ENCODE measurements at places on chromosomes 5 and 9.

DNA sequence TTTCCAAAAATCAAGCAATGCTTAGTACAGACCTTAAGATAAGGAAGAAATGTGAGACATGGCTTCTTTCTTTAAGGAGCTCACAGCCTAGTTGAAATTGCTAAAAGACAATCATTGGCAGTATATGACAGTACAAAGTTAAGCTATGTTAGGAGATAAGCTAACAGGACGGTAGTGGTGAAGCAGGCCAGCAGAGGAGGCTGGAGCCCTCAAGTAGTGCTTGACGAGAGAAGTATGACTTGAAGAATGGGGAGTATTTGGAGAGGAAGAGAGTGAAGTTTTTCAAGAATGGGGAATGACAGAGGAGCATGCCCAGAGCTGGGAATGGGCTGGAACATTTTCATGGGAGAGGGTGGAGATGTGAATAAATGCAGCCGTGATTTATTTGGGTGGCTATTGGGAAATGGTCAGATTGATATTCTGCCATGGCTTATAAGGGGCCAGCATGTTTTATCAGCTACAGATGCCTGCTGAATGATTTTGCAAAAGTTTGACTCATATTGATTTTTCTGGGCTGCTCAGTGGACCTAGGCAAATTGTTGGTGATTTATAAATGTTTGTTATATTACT lies 43.7 kb downstream of the LURAP1L start:
- no peak for DNase-seq

- DNase-seq, result no peak
These were observed 116.1 kb upstream of the TNC start for GRCh38 chr9:115234094-115234493.

DNA sequence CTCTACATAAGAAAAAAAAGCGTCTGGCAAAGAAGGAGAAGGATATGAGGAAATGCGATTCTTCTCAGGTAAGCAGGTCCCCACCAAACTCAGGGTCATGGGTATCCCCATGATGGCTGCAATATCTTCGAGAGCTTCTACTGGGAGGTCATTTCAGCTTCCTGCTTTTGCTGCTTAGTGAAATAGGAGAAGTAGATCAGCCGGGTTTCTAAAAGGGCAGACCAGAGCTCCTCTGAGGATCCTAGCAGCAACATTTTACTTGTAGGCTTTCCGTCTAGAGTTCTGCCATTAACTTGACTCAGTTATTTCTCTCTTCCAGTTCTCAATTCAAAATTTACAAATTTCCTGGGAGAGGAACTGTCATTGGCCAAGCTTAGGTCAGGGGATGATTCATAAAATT lies 134.7 kb downstream of the DPYSL3 start:
- no peak for DNase-seq

GRCh38 chr5:76710991-76711390 lies 4.9 kb upstream of the F2R start:
- DNase-seq, result no peak

- no peak for DNase-seq
These were observed 754 bp downstream of the DCAF12 start for GRCh38 chr9:34125681-34126206.

- DNase-seq, result no peak
These were observed 2.5 kb downstream of the CENPP start for GRCh38 chr9:92328225-92328624.

DNA sequence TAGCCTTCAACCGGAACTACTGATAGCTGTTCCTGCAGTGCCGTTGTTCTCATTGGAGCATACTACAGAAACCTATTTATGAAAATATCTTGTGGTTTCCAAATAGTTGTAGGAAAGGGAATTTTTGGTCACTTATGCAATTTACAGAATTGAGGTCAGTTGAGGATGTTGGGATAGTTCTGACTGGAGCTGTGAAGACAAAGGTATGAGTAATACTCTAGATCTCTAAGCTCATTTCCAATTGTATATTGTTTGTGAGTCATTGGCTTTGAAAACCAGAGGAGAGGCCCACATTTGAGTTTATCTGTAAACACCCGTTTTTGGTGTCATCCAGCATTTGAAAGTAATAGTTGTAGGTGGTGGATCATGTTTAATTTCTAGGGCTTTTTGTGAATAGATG lies 561.3 kb upstream of the WWC1 start:
- DNase-seq, result no peak

DNA sequence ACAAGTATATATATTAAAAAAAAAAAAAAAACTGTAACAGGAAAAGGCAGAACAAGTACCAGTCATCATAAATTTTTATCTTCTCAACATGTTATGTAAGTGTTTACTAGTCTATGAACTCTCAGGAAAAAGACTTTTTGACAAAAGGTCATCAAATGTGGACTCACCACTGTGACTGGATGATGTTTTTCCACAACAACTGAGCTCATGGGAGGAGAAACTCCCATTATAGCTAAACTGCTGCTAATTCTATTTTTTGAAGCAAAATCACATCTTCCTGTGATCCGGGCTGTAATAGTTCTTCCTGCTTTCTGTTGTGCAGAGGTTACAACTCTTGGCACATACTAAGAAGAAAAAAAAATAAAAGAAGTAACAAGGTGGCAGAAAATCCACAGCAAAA lies 39.6 kb downstream of the POC5 start:
- DNase-seq, result no peak

GRCh38 chr5:107598958-107599357 lies 71.8 kb downstream of the EFNA5 start:
- no peak for DNase-seq

DNA sequence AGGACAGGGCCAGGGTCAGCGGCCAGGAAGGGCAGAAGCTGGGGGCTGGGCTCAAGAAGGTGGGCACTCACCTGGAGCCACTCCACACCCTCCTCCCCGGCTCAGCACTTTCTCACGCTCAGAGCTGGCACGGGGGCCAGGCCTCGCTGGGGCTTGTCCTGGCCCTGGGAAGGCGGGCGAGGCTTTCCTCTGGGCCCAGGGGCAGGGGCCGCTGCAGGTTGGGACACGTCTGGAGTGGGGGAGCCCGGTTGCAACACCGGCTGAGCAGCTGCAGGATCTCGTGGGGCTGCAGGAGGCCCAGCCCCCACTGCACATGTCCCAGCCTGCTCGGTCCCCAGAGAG lies 38.9 kb upstream of the EGFL7 start:
- DNase-seq, result no peak

- DNase-seq, result no peak
These were observed 95.5 kb upstream of the ERBIN start for GRCh38 chr5:65830856-65831255.

DNA sequence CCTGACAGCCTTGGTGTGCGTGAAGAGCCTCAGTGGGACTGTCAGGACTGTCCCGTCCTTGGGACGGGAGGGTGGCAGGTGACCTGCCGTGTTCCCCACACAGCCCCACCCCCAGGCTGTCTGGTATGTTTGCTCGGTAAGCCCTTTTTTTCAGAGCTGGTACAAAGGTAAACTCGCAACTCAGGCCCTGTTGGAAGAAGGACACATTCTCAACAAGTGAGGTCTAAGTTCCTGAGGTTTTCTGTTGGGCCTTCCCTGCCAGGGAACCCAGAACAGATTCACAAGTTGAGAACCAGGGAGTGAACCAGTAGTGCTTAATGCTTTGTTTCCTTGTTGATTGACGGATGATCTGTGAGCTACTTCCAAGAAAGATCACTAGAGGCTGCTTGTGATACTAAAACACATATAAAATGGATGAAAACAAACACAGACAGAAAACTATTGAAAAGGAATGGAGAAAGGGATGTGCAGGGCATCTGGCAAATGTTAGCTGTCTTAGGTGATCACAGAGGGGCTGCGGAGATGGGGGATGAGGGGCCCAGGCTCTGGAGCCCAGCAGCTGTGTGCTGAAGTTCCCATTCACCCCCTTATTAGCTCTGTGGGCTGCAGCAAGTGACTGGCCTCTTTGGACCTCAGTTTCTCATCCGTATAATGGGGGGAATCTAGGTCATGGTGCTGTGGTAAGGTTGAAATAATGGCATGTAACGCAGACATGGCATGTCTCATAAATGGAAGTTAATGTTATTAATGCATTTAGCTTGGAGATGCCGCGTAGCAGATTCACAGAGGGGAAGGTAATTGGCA lies 2.7 kb downstream of the NDST1 start:
- DNase-seq, result no peak

DNA sequence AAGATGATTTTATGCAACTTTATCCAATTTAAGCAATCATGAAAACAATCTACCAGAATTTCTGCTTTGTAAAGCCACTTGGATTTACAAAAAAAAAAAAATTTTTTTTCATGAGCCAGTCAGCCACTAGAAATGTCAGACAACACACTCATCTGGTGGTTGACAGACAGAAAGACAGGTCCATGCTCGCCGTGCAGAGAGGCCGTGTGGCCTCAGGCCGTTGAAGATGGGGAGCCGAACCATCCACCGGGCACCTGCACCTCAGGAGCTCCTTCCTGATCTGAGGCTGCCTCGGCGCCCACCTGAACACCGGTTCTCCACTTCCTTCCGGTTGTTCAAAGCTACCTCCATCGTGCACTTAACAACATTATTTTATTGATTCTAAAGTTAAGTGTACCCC lies 138.0 kb upstream of the IRX4 start:
- DNase-seq, result no peak

GRCh38 chr9:70672161-70672649 lies 257.7 kb upstream of the KLF9 start:
- no peak for DNase-seq

DNA sequence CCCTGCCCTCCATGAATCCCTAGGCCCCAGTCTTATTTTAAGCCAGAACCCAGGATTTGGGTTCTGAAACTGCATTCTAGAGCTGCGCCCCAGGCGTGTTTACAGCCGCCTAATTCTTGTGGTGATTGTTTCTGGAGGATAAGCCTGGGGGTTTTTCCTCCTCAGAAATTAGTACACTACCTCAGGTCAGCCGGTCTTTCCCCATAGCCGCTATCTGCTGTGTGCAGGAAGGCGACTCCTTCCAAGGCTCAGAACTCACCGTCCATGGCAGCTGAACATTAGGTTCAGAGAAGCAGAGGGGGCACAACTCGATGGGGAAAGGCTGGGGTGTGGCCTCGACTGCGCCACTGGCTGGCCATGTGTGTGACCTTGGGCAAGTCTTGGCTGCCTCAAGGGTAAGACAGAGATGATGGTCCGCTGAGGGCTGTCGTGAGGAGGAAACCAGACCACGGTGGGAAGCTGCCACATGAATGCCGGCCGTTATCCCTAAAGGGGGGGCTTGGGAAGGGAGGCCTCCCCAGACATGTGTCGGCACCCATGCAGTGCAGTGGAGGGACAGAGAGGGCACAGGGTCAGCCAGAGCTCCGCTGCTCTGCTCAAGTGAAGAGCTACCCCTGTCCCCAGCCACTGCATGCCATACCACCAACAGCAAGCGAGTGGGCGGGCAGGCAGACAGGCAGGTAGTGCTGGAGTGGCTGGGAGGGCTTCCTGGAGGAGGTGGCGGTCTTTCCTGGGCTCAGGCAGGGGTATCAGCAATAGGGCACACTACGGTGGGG lies 28.9 kb downstream of the SHB start:
- no peak for DNase-seq

DNA sequence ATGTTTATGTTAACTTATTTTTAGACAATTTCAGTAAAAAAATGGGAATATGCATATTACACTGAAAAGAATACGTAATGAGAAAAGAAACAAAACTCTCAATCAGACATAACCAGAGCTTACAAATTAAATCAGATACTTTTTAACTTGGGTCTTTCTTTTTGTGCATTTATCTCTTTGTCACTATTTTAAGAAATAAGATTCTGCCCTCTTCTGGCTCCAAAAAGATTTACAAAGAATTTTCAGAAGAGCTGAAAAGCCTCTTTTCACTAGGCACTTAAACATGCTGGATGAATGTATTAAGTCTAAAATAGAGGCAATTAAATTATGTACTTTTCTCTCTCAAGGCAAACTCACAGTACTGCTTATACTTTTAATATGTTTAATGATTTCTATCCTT lies 55.5 kb downstream of the CEP120 start:
- DNase-seq, result no peak

DNA sequence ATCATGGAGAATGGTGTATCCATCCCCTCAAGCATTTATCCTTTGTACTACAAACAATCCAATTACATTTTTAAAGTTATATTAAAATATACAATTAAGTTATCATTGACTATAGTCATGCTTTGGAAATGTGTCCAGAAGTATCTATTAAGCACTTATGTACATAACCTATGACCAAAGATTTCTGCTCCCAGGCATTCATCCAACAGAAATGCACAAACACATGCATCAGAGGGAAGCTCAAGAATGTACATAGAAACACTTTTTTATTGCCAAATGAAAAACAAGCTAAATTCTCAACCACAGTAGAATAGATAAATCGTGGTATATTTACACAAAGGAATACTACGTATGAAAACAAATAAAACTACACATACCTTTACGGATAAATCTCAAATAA lies 700.5 kb upstream of the ZNF608 start:
- DNase-seq, result no peak

DNA sequence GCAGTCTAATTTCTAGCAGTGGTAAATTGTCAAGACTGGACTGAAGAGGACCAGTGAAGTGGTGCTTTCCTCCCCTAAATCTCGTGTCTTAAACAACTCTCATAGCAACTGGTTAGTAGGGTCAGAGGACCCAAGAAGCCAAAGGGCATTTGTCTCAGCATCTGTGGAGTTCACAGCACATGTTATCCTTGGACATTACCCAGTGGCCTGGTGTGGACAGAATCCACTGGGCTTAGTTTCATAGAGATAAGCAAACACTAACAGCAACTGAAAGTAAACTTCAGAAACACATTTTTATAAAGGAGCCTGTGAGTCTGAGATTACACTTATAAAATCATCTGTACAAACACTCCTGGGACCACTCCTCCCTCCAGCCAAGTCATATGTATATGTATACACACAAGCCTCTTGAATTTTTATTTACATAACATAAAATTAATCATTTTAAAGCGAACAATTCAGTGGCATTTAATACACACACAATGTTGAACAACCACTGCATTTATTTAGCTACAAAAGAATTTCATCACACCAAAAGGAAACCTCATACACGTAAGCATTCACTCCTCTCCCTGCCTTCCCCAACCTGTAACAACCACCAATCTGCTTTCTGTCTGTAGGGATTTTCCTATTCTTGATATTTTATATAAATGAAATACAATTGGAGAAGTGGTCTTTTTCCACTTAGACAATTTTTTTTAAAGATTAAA lies 457.8 kb downstream of the RASEF start:
- DNase-seq, result no peak

GRCh38 chr5:1152771-1153282 lies 41.0 kb upstream of the SLC12A7 start:
- no peak for DNase-seq

DNA sequence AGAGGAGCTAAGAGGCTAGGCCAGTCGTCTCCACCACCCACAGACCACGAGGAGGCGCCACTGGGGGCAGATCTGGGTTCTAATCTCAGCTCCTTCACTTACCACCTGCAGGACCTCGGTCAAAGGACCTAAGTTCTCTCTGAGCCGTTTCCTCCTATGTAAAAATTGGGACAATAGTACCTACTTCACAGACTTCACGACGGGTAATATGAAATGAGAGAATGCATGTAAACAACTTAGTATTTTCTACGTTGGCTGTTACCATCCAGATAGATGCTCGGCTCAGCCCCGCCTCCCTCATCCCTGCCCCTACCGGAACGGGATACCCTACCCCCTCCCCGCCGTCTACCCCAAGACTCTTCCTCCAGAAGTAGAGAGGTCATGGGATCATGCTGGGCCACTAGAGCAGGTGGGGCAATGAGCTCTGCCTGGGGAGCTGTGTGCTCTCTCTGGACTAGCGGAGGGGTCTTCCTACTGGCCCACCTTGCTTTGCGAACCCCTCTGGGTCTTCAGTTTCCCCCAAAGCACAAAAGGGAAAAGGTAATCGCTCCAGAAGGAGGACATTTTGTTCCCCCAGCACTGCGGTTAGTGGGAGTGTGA lies 541 bp downstream of the GNPDA1 start:
- DNase-seq, result no peak

- no peak for DNase-seq
These were observed 2.7 kb upstream of the CXXC5 start for GRCh38 chr5:139645430-139645871.

- DNase-seq, result no peak
These were observed 12.9 kb upstream of the F2RL1 start for GRCh38 chr5:76805821-76806505.
